ENCODE measurements at places on chromosomes 2 and 18. TPM values are rescaled to one million over a fixed set of nuclear protein-coding genes. Genes with fewer than 3 reads are reported as not detected.

- DNase-seq: no peak
Observed at GRCh38 chr2:62597323-62597722, 91.3 kb upstream of the TMEM17 start.

DNA sequence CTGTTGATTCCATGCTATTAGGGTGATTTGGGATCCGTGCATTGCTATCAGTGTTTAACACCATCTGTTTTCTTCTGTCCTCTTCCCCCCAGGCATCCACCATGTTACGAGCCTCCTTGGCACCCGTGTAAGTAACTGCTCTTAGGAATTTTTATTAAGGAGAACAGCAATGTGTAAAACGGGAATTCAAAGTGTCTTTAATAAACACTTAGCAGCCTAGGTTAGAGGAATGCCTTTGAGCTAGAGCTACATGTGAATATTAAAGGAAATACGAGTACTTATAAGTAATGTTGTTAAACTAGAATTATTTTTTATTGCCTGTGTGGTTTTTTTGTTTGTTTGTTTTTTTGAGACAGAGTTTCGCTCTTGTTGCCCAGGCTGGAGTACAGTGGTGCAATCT, 58.1 kb downstream of the ARMC9 start:
- DNase-seq: no peak

DNA sequence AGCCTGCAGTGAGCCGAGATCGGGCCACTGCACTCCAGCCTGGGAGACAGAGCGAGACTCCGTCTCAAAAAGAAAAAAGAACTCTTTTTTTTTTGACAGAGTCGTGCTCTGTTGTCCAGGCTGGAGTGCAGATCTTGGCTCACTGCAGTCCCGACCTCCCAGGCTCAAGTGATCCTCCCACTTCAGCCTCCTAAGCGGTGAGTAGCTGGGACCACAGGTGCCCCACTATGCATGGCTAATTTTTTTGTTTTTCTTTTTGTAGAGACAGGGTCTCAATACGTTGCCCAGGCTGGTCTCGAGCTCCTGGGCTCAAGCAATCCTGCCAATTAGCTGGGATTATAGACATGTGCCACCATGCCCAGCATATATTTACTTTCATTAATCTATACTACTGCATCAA, 12.5 kb upstream of the INO80D start:
- DNase-seq: no peak

GRCh38 chr18:47397671-47398319, 146.3 kb upstream of the SKOR2 start:
- DNase-seq: no peak

DNA sequence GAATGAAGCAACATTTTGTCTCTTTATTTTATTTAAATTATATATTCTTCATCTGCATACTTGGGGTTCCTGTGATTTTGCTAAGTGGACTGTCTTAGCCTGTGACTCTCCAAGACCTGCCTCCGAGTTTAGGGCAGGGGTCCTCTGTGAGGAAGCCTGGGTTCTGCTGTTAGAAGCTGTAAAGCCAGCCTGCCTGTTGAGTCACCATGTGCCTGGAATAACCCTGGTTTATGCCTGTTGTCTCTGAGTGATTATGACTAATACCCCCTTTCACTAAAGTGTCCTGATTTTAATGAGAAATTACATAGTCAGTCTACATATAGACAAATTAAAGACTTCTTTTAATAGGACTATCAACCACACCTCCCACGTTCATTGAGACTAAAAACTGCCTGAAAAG, 369.1 kb downstream of the ZNF521 start:
- no peak for DNase-seq

GRCh38 chr2:235050980-235051351, 99.1 kb downstream of the SH3BP4 start:
- peak; percentile 77 for DNase-seq

DNA sequence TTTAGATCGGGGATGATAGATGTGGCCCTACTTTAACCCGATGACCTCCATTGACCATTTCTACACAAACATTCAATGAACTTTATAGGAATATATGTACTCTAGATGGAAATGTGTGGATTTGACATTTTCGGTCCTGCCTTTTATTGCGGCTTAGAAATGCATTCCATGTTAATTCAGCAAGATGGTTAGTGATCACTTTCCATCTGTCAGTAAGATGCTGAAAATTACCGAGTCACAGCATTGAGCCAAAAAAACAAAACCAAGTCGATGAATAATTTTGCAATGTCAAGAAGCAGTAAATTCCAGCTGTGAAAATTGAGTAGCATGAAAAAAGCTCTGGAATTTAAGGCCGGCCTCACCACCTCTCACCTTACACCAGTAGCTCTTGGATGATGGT, 1642.6 kb upstream of the NXPH2 start:
- DNase-seq: no peak

GRCh38 chr2:74238879-74239278, 40.5 kb downstream of the MTHFD2 start:
- DNase-seq: no peak

Gene LDLRAD4
- 6.3 TPM for total RNA-seq
